ENCODE measurements at places on chromosomes 1 and 21. TPM values are rescaled to one million over a fixed set of nuclear protein-coding genes. Genes with fewer than 3 reads are reported as not detected.

ARTN gene
- total RNA-seq = 0.49 TPM

SPRR2D gene
- total RNA-seq = not detected

METTL13 gene
- total RNA-seq = 41.9 TPM

- H3K27me3 ChIP-seq = no peaks in the 10 kb centered on the region
- no peak for DNase-seq
- H3K27ac ChIP-seq = no peak overlapping the region
- H3K4me3 ChIP-seq = no peak overlapping the region
- H3K36me3 ChIP-seq = no peaks in the 10 kb centered on the region
Measured at GRCh38 chr21:46624050-46624449, 11.4 kb upstream of the PRMT2 start.

GRCh38 chr1:4307468-4307845, 347.0 kb upstream of the AJAP1 start:
- H3K4me1 ChIP-seq = no peaks in the 10 kb centered on the region
- DNase-seq = no peak
- H3K4me3 ChIP-seq = no peak overlapping the region
- no peak overlapping the region for H3K27ac ChIP-seq

GRCh38 chr1:198856601-198857000, 217.8 kb downstream of the PTPRC start:
- DNase-seq = no peak
- H3K27ac ChIP-seq = no peak overlapping the region
- H3K4me1 ChIP-seq = no peaks in the 10 kb centered on the region
- no peak overlapping the region for H3K4me3 ChIP-seq
- H3K27me3 ChIP-seq = no peaks in the 10 kb centered on the region
- no peaks in the 10 kb centered on the region for H3K36me3 ChIP-seq
